ENCODE measurements at places on chromosomes 11 and 22. TPM values are rescaled to one million over a fixed set of nuclear protein-coding genes. Genes with fewer than 3 reads are reported as not detected.

DNA sequence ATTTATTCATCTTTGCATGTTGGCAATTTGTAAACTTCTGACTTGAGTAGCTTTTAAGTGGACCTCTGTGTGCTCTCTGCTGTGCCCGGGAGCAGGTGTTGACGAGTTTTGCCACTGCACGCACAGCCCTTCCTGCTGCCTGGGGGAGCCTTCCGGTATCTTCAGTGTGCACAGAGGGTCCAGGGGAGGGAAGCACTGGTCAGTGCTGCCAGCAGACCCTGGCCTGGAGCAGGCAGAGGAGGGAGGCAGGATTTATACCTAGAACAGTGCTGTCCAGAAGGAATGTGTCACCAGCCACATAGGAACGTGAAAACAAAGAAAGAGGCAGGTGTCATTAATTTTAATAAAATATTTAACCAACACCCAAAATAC lies 403.6 kb downstream of the TBC1D22A start:
- DNase-seq, result no peak

DNA sequence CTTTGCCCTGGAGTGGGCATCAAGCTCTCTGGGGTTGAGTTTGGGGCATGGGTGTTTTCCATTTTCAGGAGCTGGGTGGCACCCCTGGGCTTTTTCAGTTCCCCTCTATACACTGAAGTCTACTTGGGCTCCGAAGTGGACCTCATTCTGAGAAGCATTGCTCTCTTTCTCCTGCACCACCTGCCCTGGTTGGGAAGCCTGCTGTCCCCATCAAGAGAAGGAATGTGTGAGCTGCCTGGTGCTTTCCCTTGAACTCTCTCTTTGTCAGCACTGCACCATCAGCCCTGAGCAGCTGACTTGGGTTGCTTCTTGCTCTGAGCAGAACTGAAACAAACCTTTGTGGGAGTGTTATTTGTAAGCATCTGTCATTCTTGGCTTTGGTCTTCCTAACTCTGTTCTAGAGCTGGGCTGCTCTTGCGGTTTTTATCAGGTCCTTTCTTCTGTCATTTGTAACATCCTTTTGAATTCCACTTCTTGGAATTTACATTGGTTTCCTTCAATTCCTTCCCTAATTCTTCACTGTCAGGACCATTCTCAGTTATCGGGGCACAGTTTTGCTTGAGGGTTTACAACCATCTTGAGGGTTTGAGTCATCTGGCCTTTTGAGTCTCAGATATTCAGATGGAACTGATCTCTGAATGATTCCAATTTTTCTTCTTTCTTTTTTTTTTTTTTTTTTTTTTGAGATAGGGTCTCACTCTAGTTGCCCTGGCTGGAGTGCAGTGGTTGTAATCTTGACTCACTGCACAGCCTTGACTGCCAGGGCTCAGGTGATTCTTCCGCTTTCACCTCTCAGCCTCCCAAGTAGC lies 20.5 kb downstream of the UBE2L3 start:
- no peak for DNase-seq

Gene PGR
- not detected for total RNA-seq

- DNase-seq, result no peak
These were observed 123.9 kb downstream of the PHF21B start for GRCh38 chr22:44885806-44886360.

DNA sequence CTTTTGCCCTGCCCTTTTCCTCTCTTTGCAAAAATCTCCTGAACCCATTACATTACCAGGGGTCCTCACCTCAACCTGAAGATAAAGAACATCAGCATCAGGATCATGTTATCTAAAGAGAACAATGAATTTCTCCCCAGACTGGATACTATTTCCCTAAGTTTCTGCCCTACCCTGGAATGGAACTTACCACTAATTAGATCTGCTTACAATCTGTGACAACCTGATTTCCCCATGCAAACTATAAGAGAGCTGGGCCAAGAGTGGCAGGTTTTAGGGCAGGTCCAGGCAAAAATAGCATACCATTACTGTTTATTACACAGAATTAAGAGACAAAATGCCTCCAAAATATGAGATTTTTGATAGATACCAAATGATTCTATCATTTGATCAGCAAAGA lies 58.0 kb upstream of the GDPD4 start:
- DNase-seq, result no peak

Gene UPK2
- total RNA-seq, result not detected

DNA sequence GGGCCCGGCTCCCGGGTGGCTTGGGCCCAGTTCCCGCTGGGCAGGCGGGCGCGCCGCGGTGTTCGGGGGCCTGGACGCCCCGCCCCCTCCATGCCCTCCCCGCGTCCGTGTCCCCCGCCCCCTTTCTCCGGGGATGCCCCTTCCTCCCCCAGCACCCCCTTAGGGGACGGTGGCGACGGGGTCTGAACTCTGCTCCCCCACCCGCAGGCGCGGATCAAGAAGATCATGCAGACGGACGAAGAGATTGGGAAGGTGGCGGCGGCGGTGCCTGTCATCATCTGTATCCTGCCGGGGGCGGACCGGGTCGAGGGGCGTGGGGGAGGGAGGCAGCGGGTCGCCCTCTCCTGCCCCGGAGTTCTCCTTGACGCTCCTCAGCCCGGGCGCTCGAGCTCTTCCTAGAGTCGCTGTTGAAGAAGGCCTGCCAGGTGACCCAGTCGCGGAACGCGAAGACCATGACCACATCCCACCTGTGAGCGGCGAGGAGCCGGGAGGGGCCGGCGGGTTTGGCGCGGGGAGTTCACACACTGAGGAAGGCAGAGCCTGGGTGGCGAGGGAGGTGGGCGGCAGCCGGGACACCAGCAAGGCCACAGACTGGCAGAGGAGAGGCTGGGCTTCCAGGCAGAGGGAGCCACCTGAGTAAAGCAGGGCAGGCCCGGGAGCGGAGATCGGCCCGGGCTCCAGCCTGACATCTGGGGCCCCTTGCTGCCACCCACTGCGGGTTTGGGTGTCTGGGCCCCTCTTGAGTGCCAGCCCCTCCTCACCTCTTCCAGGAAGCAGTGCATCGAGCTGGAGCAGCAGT lies 546 bp downstream of the DRAP1 start:
- DNase-seq, result peak; percentile 27

- peak; percentile 8 for DNase-seq
These were observed 24.1 kb upstream of the CCDC188 start for GRCh38 chr22:20174785-20175596.

Gene LIF
- 19.3 TPM for total RNA-seq

DNA sequence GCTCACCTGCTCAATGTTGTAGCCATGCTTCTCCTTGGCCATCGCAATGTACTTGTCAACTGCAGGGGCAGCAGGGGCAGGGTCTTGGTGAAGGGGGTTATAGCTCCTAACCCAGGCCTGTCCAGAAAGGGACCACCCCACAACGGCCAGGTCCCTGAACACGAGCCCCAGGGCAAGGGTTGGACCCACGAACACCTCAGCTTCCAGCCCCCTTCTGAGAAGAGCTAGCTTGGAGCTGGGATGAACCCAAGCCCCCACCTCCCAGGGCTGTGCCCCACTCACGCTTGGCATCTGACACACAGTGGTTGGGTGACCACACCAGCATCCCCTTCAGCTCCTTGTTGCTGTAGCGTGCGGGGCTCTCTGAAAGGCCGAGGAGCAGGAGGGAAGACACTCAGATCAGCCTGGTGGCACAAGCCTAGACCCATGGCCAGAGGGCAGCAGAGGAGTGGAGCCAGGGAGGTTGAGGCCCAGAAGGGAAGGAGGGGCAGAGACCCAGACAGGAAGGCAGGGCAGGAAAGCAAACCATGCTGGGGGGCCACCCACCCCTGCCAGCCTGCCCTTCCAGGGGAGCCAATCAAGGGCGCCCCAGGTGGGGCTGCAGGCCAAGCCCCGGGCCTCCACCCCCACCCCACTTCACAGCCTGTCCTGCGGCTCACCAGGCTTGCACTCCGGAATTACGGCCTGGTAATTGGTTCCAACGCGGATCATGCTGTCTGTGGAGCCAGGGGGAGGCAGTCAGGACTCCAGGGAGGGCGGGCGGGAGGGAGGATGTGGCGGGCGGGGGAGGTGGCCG lies 1.9 kb downstream of the RCOR2 start:
- DNase-seq, result no peak
